ENCODE measurements at places on chromosomes 7 and 10.

DNA sequence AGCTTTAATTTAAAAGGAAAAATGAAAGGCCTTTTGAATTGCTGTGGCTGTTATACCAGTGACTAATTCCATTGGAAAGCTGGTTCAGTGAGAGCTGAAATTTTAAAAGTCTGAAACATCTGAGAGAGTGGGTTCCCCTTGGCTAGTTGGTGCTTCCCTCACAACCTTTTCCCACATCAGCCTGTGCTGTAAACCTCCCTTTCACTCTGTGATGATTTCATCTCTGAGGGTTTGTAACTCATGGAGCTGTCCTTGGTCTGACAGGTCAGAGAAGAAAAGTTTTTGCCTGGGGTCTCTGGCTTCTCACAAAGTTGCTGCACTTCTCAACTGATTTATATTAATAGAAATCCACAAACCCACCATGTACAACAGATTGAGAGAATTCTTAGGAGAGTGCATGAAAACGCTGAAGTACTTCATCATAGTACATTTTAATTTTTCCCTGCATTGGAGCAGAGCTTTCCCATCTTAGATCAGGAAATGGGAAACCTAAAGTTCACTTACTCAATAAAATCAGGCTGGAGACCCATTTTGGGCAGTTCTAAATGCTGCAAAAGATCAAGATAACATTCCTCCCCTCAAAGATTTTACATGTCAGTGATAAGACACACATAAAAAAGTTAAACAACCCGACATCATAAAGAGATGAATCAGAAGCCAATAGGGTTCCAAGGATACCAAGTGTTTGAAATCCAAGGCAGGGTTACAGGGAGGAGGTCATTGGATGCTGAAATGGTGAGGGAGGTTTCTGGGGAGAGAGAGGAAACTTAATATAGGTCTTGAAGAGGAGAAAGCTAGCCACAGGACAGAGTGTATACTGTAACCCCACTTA is 157.0 kb upstream of the MKLN1 start:
- DNase-seq: no peak

DNA sequence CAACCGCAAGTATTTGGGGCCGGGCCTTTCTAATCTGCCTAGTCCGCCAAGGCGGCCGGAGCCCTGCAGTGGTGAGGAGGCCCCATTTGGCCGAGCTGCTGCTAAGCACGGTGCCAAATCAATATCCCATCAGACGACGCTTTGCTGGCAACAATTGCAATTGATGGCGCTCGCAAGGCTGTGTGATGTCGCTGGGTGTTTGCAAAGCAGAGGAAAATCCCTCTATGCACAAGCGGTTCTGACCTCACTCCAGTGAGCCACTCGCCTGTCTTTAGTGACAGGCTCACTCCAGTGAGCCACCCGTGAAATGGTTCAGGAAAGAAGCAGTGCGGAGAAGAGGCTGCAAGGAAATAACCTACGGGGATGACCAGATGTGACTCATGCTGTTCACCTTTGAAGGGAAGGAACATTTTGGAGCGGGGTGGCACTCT is 18.3 kb upstream of the PDE1C start:
- DNase-seq: no peak

GRCh38 chr10:24351961-24352360 is 143.0 kb downstream of the KIAA1217 start:
- no peak for DNase-seq

GRCh38 chr10:73253225-73253555 is 746 bp upstream of the MRPS16 start:
- DNase-seq: no peak

- no peak for DNase-seq
Measured at GRCh38 chr10:110733218-110733952, 89.2 kb downstream of the RBM20 start.

- DNase-seq: no peak
Measured at GRCh38 chr7:150737265-150738055, at the start of gene GIMAP5. TSS of gene GIMAP5 (plus strand) at chr7:150737418. CDS start at chr7:150740885, 3,467 bp downstream.

- DNase-seq: no peak
Measured at GRCh38 chr7:75842836-75843446, 29.3 kb upstream of the CCL24 start.

DNA sequence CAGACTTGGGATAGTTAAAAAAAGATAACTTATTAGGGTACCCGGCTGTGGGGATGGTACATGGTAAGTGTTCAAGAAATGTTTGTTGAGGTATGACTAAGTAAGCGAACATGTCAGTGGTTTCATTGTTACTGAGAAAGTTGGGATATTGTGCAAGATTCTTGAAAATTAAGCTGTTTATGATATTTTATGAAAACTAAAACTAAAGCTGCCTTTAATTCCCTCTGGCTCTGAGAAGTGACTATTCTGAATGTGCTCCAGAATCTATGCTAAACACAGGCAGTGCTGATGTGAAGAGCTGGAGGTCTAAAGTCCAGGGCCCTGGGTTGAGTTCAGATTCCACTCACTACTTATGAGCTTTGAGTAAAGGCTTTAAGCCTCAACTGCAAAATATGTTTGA is 72.9 kb downstream of the AOAH start:
- no peak for DNase-seq

GRCh38 chr10:91557651-91558111 is 75.2 kb downstream of the PPP1R3C start:
- no peak for DNase-seq

Data from activated CD8-positive, alpha-beta memory T cell treated with anti-CD3 and anti-CD28 coated beads for 48 hours (primary cell).